ENCODE measurements at places on chromosomes 11 and 22.

DNA sequence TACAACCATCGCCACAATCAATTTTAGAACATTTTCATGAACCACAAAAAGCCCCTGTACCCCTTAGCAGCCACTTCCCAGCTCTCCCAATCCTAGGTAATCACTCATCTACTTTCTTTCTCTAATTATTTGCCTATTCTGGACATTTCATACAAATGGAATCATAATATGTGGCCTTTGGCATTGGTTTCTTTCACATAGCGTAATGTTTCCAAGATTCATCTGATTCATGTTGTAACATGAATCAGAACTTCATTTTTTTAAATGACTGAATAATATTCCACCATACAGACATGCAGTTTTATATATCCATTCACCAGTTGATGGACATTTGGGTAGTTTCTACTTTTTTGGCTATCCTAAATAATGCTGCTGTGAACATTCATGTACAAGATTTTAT is 56.2 kb upstream of the RCN1 start:
- H3K4me3 ChIP-seq = no peak overlapping the region
- H3K27me3 ChIP-seq = peaks cover 5% of the 10 kb centered on the region
- no peaks in the 10 kb centered on the region for H3K4me1 ChIP-seq
- H3K27ac ChIP-seq = no peak overlapping the region
- H3K36me3 ChIP-seq = no peaks in the 10 kb centered on the region
- DNase-seq = no peak

- H3K36me3 ChIP-seq = peaks cover 50% of the 10 kb centered on the region
- DNase-seq = no peak
- peaks cover 29% of the 10 kb centered on the region for H3K4me1 ChIP-seq
- no peaks in the 10 kb centered on the region for H3K27me3 ChIP-seq
These were observed 47.5 kb upstream of the SCUBE2 start for GRCh38 chr11:9138612-9139579.

GRCh38 chr11:73295241-73295995 is 12.7 kb upstream of the ARHGEF17 start:
- no peak overlapping the region for H3K4me3 ChIP-seq
- H3K36me3 ChIP-seq = no peaks in the 10 kb centered on the region
- peak; percentile 94 for DNase-seq
- H3K4me1 ChIP-seq = peaks cover 2% of the 10 kb centered on the region
- H3K27ac ChIP-seq = no peak overlapping the region

DNA sequence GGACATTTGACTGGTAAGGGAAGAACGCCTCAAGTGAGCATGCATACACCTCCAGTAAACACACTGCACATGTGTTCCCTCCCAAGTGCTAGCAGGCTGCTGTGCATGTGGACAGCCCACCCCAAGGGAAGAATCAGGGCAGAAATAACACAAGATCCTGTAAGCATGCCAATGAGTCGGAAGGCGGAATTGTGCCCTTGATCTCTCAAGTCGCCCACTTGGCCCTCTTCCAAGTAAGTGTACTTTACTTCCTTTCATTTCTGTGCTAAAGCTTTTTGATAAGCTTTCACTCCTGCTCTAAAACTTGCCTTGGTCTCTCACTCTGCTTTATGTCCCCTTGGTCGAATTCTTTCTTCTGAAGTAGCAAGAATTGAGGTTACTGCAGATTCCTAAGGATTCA is 139.6 kb downstream of the TRPC6 start:
- H3K36me3 ChIP-seq = no peaks in the 10 kb centered on the region
- no peaks in the 10 kb centered on the region for H3K4me1 ChIP-seq
- H3K27me3 ChIP-seq = no peaks in the 10 kb centered on the region
- no peak for DNase-seq
- H3K27ac ChIP-seq = no peak overlapping the region

GRCh38 chr11:1269957-1270356 is 39.5 kb downstream of the TOLLIP start:
- DNase-seq = no peak
- no peak overlapping the region for H3K27ac ChIP-seq
- H3K4me3 ChIP-seq = no peak overlapping the region
- H3K27me3 ChIP-seq = no peaks in the 10 kb centered on the region

DNA sequence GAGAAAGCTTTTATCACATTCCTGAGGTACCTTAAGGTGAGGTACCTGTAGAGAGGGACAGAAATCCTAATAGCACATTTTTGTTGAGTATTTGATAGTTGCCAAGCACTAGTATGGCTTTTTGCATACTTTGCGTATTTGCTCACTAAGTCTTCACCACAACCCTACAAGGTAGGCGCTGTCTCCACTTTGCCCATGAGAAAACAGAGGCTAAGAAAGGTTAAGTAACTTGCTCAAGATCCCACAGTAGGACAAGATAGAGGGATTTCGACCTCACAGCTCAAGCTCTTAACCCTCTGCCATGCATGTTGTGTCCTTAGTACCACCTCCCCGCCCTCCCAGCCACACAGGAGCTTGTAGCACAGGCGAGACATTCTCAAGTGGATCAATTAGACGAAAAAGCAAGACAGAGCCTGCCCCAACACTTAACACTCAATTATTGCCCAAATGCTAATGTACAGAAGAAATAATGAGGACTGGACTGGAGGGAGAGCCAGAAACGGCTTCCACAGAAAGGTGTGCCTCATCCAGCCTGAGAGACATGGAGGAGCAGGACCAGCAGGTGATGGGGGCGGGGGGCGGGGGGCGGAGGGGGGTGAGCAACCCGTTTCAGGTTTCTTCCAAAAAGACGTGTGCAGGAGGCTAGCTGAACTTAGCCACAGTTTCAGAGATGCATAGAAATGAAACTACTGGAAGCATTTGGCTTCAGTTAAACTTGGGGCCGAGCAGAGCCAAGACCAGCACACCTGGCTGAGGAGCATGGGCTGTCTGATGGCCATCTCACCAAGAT is 26.7 kb upstream of the CD44 start:
- H3K4me3 ChIP-seq = no peak overlapping the region
- peaks cover 14% of the 10 kb centered on the region for H3K27me3 ChIP-seq
- H3K27ac ChIP-seq = peak overlapping the region; percentile 30
- no peak for DNase-seq
- no peaks in the 10 kb centered on the region for H3K36me3 ChIP-seq

- H3K4me3 ChIP-seq = no peak overlapping the region
- no peaks in the 10 kb centered on the region for H3K36me3 ChIP-seq
- H3K27me3 ChIP-seq = peaks cover 8% of the 10 kb centered on the region
- peaks cover 2% of the 10 kb centered on the region for H3K4me1 ChIP-seq
- no peak overlapping the region for H3K27ac ChIP-seq
These were observed 7.0 kb upstream of the POLA2 start for GRCh38 chr11:65254724-65255123.

GRCh38 chr11:88402192-88402715 is 64.7 kb upstream of the CTSC start:
- H3K4me3 ChIP-seq = no peak overlapping the region
- peaks cover 31% of the 10 kb centered on the region for H3K4me1 ChIP-seq
- H3K27ac ChIP-seq = no peak overlapping the region
- DNase-seq = no peak

DNA sequence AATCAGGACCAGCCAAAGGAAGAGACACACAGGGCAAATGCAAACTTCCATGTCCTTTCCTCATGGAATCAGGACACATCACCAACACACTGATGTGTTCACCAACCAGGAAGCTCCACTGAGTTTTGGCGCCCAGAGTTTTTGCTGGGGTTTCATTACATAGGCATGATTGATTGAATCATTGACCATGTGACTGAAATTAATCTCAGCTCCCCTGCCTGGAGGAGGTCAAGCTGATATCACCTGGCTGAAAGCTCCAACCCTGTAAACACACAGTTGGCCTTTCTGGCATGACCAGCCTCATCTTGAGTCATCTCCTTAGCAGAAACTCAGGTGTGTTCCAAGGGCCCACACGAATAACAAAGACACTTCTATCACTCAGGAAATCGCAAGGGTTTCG is 133.2 kb downstream of the TRIM29 start:
- no peaks in the 10 kb centered on the region for H3K4me1 ChIP-seq
- no peak overlapping the region for H3K4me3 ChIP-seq
- DNase-seq = no peak

GRCh38 chr11:18721561-18722292 is 4.3 kb downstream of the IGSF22 start:
- peak overlapping the region; percentile 93 for H3K4me3 ChIP-seq
- H3K27me3 ChIP-seq = peaks cover 26% of the 10 kb centered on the region
- no peak overlapping the region for H3K27ac ChIP-seq
- H3K36me3 ChIP-seq = no peaks in the 10 kb centered on the region
- peaks cover 8% of the 10 kb centered on the region for H3K4me1 ChIP-seq
- DNase-seq = peak; percentile 85

DNA sequence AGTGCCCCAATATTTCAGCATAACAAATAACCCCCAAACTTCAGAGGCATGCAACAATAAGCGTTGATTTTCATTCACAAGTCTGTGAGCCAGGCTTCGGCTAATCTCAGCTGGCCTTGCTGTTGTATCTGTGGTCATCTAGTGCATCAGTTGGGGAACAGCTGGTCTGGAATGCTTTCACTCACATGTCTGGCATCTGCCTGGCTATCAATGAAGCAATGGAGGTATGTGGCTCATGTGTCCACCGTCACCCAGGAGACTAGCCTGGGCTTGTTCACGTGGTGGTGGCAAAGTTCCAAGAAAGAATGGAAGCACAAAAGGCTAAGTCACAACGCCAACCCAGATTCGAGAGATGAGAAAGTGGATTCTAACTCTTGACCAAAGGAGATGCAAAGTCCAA is 304.8 kb upstream of the ISX start:
- H3K4me1 ChIP-seq = no peaks in the 10 kb centered on the region
- H3K27ac ChIP-seq = no peak overlapping the region
- H3K4me3 ChIP-seq = no peak overlapping the region
- DNase-seq = no peak
- H3K27me3 ChIP-seq = no peaks in the 10 kb centered on the region

- no peaks in the 10 kb centered on the region for H3K36me3 ChIP-seq
- no peaks in the 10 kb centered on the region for H3K4me1 ChIP-seq
- no peak for DNase-seq
- H3K27ac ChIP-seq = no peak overlapping the region
- no peaks in the 10 kb centered on the region for H3K27me3 ChIP-seq
- no peak overlapping the region for H3K4me3 ChIP-seq
These were observed 329.9 kb upstream of the LRRC4C start for GRCh38 chr11:41789376-41789775.

- peaks cover 2% of the 10 kb centered on the region for H3K4me1 ChIP-seq
- no peaks in the 10 kb centered on the region for H3K36me3 ChIP-seq
- no peak overlapping the region for H3K27ac ChIP-seq
- H3K27me3 ChIP-seq = peaks cover 15% of the 10 kb centered on the region
- H3K4me3 ChIP-seq = no peak overlapping the region
These were observed 14.5 kb downstream of the LRP4 start for GRCh38 chr11:46903846-46904245.

DNA sequence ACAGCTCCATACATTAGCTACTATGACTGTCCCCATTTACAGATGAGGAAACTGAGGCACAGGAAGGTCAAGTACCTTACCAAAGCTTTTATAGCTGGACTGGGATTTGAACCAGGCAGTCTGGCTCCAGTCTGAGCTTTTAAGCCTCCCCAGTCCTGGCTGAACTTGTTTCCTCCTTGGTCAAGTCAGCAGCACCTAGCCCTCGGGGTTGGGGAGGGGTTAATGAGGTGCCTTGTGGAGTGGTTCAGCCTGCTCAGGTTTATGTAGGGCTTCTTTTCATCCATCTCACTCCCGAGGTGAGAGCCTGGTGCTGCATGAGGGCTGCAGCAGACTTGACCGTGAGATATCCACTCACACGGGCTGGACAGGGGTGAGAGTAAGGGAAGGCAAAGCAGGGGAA is 36.7 kb upstream of the GCAT start:
- H3K4me1 ChIP-seq = no peaks in the 10 kb centered on the region
- no peaks in the 10 kb centered on the region for H3K27me3 ChIP-seq
- DNase-seq = no peak

- DNase-seq = no peak
- no peaks in the 10 kb centered on the region for H3K36me3 ChIP-seq
- H3K4me1 ChIP-seq = peaks cover 20% of the 10 kb centered on the region
- peaks cover 3% of the 10 kb centered on the region for H3K27me3 ChIP-seq
- no peak overlapping the region for H3K4me3 ChIP-seq
These were observed 7.5 kb upstream of the MIEF1 start for GRCh38 chr22:39494471-39495120.

GRCh38 chr11:8090756-8091155 is 9.7 kb downstream of the TUB start:
- H3K4me1 ChIP-seq = peaks cover 3% of the 10 kb centered on the region
- no peak overlapping the region for H3K4me3 ChIP-seq
- peaks cover 2% of the 10 kb centered on the region for H3K27me3 ChIP-seq
- no peak overlapping the region for H3K27ac ChIP-seq
- no peaks in the 10 kb centered on the region for H3K36me3 ChIP-seq
- DNase-seq = peak; percentile 61

GRCh38 chr22:39470451-39471291 is 13.9 kb downstream of the MGAT3 start:
- no peak overlapping the region for H3K27ac ChIP-seq
- peaks cover 3% of the 10 kb centered on the region for H3K27me3 ChIP-seq

DNA sequence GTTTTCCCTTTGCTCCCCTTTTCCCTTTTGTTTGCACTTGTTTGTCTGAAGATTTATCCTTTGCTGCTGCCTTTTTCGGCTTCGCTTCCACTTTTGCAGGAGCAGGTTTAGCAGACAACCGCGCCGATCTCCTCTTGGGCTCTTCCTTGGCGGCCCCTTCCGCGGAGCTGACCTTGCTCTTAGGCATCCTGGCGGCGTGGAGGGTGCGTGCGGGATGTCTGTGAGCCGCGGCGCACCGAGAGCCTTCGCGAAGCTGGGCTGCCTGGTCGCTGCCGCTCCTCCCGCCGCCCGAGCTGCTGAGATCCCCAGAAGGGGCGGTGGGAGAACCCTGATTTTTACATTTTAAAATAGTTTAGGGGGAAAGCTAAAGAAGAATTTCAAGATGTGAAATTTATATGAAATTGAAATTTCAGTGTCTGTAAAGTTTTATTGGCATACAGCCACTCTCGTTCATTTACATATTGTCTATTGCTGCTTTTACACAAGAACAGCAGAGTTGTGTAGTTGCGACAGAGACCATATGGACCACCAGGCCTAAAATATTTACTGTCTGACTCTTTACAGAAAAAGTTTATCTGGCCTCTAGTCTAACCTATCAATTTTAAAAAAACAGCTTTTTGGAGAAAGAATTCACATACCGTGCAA is 105.2 kb upstream of the RRM1 start:
- H3K4me1 ChIP-seq = peaks cover 47% of the 10 kb centered on the region
- H3K4me3 ChIP-seq = peak overlapping the region; percentile 48
- H3K27me3 ChIP-seq = no peaks in the 10 kb centered on the region
- peak overlapping the region; percentile 15 for H3K27ac ChIP-seq
- no peak for DNase-seq

- H3K4me1 ChIP-seq = no peaks in the 10 kb centered on the region
- H3K36me3 ChIP-seq = no peaks in the 10 kb centered on the region
- H3K27me3 ChIP-seq = peaks cover 1% of the 10 kb centered on the region
- no peak overlapping the region for H3K4me3 ChIP-seq
These were observed 1291.5 kb downstream of the TBC1D22A start for GRCh38 chr22:48053973-48054372.
